ENCODE measurements at places on chromosomes 13 and 19.

GRCh38 chr13:92843549-92843948, 383.1 kb upstream of the GPC6 start:
- no peak for DNase-seq

- DNase-seq, result no peak
These were observed 663.2 kb downstream of the UQCRFS1 start for GRCh38 chr19:28549680-28550277.

DNA sequence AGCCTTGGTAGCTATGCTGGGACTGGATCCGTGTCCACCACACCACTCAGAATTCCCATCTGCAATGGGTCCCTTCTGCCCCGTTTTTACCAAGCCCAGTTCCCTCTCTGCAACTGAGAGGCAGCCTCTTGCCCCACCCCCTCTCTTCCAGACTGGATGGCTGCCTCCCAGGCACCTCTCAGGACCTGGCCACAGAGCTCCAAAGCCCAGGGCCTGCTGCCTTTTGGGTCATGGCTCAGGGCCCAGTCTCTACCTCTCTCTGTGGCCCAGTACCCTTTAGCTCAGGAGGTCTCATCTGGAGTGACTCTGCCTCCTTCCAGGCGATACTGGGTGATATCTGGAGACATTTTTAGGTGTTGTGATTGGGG, 10.3 kb upstream of the ZBTB7A start:
- no peak for DNase-seq

DNA sequence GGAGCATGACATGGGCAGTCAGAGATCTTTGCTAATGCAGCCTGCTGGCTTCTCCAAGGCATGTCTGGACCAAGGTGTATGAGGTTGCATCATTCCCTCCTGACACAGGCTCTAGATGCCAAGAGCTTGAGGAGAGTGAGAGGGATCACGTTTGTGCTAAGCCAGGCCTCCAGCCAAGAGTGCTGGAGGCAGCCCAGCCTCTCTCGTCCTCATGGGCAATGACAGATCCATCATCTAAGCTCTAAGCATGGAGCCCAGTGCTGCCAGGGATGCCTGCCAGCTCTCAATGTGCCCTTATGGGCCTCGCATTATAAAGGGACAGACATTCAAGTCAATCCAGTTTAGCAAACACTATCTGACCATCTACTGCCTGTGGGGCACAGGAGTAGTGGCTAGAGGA, 136.3 kb upstream of the VSTM2B start:
- DNase-seq, result no peak

- DNase-seq, result no peak
These were observed 17.5 kb upstream of the SHC2 start for GRCh38 chr19:478236-478903.

- peak; percentile 16 for DNase-seq
These were observed 109.2 kb downstream of the ESD start for GRCh38 chr13:46687810-46688209.

- no peak for DNase-seq
These were observed 18.6 kb upstream of the FBN3 start for GRCh38 chr19:8167985-8168384.

DNA sequence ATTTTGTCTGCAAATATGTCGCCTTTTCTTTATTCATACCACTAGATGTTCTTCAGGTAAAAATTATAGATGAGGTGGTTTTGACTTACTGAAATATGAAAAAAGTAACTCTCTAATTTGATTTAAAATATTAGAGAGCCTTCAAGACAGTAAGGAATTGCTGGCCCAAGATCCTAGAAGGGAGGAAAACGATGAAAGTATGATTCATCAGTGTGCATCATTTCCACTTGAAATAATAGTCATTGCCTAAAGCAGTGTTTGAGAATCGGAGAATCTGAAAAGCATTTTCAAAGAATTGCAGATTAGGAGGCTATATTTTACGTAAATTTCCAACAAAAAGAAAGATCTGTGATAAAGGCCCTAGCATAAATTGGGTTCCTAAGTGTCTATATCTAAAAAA, 1707.9 kb upstream of the PRR20A start:
- DNase-seq, result no peak

- peak; percentile 10 for DNase-seq
These were observed 186.2 kb upstream of the GPR12 start for GRCh38 chr13:26946684-26947343.

- DNase-seq, result no peak
These were observed 102.3 kb downstream of the GPC6 start for GRCh38 chr13:93328943-93329342.

GRCh38 chr19:50607874-50608785, 31.6 kb downstream of the SYT3 start:
- DNase-seq, result peak; percentile 75

DNA sequence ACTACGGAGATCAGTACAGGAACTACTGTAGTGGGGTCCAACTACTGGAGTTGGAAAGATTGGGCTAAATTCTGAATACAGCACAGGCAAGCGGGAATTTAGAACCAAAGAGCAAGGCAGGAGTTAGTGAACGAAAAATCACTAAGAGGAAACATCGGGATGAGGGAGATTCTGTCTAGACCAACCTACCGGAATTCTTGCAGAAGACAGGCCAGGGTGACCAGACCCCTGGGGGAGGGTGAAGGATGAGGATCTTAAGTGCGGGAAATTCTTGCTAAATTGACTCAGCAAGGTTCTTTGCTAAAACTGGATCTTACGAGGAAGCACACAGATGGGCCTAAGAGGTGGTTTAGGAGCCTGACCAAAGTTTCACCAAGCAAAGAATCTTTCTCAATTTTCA, 13.2 kb upstream of the PSPC1 start:
- DNase-seq, result no peak

DNA sequence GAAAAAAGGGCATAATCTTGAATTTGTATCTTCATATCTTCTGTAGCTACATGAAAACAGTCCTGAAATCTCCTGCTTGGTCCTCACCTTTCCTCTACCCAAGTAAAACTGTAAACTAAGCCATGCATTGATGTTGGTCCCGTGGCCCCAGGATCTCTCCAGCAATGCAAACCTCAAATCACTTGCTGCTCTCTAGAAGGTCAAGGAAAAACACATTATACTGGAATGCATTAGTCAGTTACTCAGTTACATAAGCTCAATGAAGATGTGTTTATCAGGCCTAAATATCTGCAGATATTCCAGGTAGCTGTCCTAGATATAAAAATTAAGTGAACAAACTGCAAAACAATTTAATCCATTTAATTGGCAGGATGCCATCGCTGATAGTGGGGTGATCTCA, 261.8 kb downstream of the ABCC4 start:
- DNase-seq, result no peak

- DNase-seq, result no peak
These were observed 94.3 kb upstream of the PABPC3 start for GRCh38 chr13:25001476-25002206.

DNA sequence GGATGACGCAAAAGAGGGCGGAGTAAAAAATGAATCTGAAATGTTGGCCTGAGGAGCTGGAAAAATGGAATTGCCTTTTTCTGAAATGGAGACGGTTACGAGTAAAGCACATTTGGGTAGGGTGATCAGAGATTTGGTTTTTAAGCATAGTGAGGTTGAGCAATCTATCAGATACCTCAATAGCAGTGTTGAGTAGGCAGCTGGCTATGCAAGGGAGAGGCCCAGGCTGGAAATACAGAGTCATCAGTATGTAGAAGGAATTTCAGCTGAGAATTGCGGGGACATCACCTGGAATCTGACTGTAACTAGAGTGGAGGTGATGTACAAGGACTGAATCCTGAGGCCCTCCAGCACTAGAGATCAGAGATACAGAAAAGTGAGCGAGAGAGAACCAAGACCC, 224.8 kb downstream of the LMO7 start:
- DNase-seq, result no peak

- DNase-seq, result no peak
These were observed 59.6 kb downstream of the KCNRG start for GRCh38 chr13:50074843-50075242.

GRCh38 chr13:41312176-41312500, 1.1 kb downstream of the NAA16 start:
- DNase-seq, result peak; percentile 17
